Keratinocyte (primary cell): ENCODE measurements at places on chromosomes 2 and 18. TPM values are rescaled to one million over a fixed set of nuclear protein-coding genes. Genes with fewer than 3 reads are reported as not detected.
A peak's percentile ranks its signal among the peaks of the same experiment; 100 is the strongest.

MROH2A gene
- polyA plus RNA-seq, result 0.17 to 0.37 TPM (median 0.33 TPM) in 3 replicates

MRPL19 gene
- polyA plus RNA-seq, result 32.8 to 84.0 TPM (median 47.0 TPM) in 3 replicates

GLI2 gene
- polyA plus RNA-seq, result 0.04 to 0.06 TPM (median 0.05 TPM) in 3 replicates

CFAP65 gene
- not detected in 3 replicates for polyA plus RNA-seq

KCNS3 gene
- polyA plus RNA-seq, result 5.6 to 7.3 TPM (median 7.2 TPM) in 3 replicates

SLC38A11 gene
- polyA plus RNA-seq, result not detected in 3 replicates

BOLA3 gene
- 66.0 to 116 TPM (median 80.6 TPM) in 3 replicates for polyA plus RNA-seq

OTX1 gene
- polyA plus RNA-seq, result 0.22 to 0.54 TPM (median 0.28 TPM) in 3 replicates

POTEJ gene
- polyA plus RNA-seq, result not detected in 3 replicates

FAM110C gene
- 25.1 to 38.0 TPM (median 26.3 TPM) in 3 replicates for polyA plus RNA-seq

HPCAL1 gene
- polyA plus RNA-seq, result 13.7 to 33.3 TPM (median 18.0 TPM) in 3 replicates

DNA sequence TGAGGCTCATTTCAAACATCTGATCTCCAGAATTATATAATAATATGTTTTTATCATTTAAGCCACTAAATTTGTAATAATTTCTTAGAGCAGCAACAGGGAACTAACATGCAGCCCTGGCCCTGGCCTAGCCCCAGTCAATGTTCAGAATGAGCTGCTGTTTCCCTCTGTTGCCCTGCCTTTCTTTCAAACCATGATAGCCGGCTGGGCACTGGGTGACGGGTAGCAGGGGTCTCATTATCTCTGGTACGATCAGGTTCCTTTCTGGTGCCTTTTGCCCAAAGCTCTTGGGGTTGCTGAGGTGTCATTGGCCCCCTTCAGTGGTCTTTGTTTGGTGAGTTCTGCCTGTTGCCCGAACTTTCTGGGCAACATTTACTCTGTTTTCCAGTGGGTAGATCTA lies 63.1 kb downstream of the THNSL2 start:
- no peak for DNase-seq
- no peak overlapping the region for H3K4me3 ChIP-seq
- no peak overlapping the region for H3K27ac ChIP-seq
- no peaks in the 10 kb centered on the region for H3K4me1 ChIP-seq

DNA sequence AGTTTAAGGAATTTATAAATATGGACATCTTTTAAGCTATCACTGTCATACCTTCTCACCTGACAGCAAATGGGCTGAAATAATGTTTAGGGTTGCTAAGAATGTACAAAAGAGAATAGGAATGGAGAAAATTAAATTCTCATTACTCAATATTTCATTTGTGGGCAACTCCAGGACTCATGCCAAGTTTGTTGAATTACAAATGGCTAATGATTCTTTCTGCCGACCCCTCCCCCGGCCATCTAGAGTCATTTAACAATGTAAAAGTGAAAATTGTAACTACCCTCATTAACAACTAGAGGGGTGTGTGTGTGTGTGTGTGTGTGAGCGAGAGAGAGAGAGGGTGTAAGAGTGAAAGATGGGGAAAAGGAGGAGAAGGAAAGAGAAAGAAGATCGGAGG lies 708.5 kb upstream of the FAM98A start:
- H3K27me3 ChIP-seq, result no peaks in the 10 kb centered on the region
- no peaks in the 10 kb centered on the region for H3K36me3 ChIP-seq
- no peaks in the 10 kb centered on the region for H3K4me1 ChIP-seq
- H3K4me3 ChIP-seq, result no peak overlapping the region

- peaks cover 12% of the 10 kb centered on the region for H3K36me3 ChIP-seq
- H3K4me1 ChIP-seq, result no peaks in the 10 kb centered on the region
- DNase-seq, result no peak
- no peak overlapping the region for H3K4me3 ChIP-seq
- no peaks in the 10 kb centered on the region for H3K27me3 ChIP-seq
- no peak overlapping the region for H3K27ac ChIP-seq
Measured at GRCh38 chr18:58402951-58403702, 225.8 kb downstream of the ALPK2 start.

DNA sequence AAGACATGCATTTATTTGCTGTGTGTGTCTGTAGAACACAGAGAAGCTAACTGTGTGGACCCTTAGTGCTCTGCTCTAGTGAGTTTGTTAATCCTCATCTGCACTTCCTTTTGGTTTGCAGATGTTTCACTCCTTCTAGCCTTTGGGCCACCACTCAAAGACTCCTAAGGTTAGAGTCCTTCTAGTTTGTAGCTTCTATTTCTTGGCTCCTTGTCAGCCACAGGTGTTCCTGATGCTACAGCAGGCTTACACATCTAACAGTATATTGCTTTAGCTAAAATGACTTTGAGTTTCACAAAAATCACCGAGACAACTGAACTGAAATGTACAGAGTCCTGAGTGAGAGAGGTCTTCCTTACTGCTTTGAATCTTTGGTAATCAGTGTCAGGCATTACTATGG lies 551.4 kb downstream of the NRXN1 start:
- DNase-seq, result no peak
- no peaks in the 10 kb centered on the region for H3K4me1 ChIP-seq
- no peak overlapping the region for H3K4me3 ChIP-seq
- no peaks in the 10 kb centered on the region for H3K36me3 ChIP-seq
- no peaks in the 10 kb centered on the region for H3K27me3 ChIP-seq

DNA sequence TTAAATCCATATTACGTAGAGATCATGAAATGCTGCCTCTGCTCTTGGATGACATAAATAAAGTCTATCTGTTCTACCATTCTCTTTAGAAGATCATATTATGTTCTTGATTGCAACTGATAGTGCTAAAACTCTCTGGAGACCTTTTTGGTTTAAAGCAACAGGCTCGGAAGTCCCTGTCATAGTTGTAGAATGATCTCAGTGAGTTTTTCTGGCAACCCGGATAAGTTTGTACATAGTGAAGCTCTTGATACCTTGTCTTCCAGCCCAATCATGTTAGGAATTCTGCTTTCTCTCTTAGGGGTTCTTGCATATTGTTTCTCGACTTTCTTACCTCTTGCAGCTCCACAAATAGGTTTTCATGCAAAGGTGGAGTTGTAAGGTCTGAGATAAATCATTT lies 156.1 kb downstream of the TTC27 start:
- no peak overlapping the region for H3K27ac ChIP-seq
- no peak for DNase-seq
- H3K4me1 ChIP-seq, result no peaks in the 10 kb centered on the region
- no peaks in the 10 kb centered on the region for H3K36me3 ChIP-seq

DNA sequence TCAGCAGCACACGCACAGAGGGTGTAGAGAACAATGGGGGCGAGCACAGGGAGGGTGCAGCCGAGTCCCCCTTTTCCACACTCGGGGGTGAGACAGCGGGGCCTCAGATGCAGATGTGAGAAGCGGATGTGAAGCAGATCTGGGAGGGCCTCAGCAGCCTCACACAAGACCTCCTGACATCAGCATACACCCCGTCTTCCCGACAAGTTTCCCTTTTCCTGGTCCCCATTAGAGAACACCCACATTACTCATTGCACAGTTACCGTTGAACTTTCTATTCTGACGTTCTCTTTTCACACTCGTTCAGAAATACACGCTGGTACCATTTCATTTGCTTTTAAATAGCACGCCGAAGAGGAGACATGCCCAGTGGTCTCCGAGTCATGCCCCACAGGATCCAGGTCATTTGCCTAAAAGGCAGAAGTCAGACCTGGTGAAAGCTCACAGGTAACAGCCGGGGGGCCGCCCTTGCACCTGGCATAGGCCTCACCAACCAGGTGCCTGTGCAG lies 129.5 kb upstream of the ID2 start:
- DNase-seq, result no peak
- H3K36me3 ChIP-seq, result no peaks in the 10 kb centered on the region
- H3K4me1 ChIP-seq, result no peaks in the 10 kb centered on the region
- H3K4me3 ChIP-seq, result no peak overlapping the region

- H3K36me3 ChIP-seq, result peaks cover 15% of the 10 kb centered on the region
- H3K27ac ChIP-seq, result no peak overlapping the region
Measured at GRCh38 chr2:112579241-112579640, 5.2 kb upstream of the CHCHD5 start.

DNA sequence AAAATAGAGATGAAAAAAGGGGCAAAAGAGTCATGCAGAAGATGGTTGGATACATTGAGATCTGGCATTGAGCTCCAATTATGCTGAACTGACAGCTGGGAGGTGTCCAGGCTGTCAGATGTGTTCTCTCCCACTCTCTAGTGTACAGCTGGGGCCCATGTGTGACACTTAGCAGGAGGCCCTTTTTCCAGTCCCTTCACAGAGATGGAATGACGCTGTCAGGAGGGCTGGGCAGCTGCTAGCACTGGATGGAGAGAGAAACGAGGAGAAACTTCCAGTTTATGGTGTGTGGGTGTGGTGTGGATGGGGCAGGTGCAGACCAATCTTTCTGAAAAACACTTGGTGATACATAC lies 437.7 kb upstream of the HS6ST1 start:
- no peaks in the 10 kb centered on the region for H3K27me3 ChIP-seq
- DNase-seq, result no peak
- no peaks in the 10 kb centered on the region for H3K4me1 ChIP-seq
- no peak overlapping the region for H3K27ac ChIP-seq
- no peak overlapping the region for H3K4me3 ChIP-seq
- H3K36me3 ChIP-seq, result no peaks in the 10 kb centered on the region

DNA sequence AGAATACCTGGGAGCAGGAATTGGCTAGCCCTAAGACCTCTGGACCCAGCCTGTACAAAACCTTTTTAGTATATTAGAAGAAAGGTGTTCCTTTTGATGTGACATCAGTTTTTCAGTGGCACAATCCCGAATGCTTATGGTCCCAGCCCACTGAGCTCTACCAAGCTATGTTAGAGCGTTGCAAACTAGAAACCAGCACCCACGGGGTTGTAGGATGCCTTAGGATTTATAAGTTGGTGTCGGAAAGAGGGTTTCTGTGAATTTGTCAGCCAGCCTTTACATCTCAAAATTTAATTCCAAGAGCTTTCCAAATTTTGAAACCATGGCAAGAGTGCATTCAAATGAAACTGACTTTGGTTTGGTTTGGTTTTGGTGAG lies 499 bp upstream of the LMAN1 start:
- no peak overlapping the region for H3K27ac ChIP-seq
- peaks cover 5% of the 10 kb centered on the region for H3K36me3 ChIP-seq
- H3K4me1 ChIP-seq, result peaks cover 15% of the 10 kb centered on the region
- no peaks in the 10 kb centered on the region for H3K27me3 ChIP-seq
- DNase-seq, result no peak

- H3K4me1 ChIP-seq, result peaks cover 31% of the 10 kb centered on the region
- H3K27ac ChIP-seq, result peak overlapping the region; percentile 84
- DNase-seq, result no peak
- H3K36me3 ChIP-seq, result peaks cover 11% of the 10 kb centered on the region
- no peaks in the 10 kb centered on the region for H3K27me3 ChIP-seq
Measured at GRCh38 chr2:240579071-240579762, 7.3 kb upstream of the CAPN10 start.

DNA sequence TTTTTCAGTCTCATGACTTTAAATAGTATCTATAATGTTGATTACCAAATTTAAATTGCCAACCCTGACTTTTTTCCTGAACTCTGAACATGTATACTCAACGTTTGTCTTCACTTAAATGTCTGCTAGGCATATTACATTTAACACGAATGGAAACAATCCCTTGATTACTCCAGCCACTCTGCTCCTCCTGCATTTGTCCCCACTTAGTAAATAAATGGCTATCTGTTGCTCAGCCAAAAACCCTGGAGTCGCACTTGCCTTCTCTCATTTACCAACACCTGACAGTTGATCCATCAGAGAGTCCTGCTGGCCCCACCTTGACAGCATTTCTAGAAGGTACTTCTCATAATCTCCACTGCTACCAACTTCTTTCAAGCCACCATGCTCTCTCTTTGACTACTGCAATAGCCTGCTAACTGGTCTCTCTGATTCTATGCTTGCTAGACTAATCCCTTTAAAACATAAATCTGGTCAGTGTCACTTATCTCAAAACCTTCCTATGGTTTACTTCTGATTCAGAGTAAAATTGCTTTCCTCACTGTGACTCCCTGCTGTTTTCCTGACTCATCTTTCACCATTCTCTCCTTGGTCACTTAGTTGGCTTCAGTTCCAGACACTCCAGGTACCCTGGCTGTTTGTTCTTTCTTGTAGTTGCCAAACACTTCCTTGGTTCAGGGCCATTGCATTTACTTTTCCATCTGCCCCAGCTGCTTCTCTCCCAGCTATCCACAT lies 31.9 kb downstream of the SPAG16 start:
- no peaks in the 10 kb centered on the region for H3K4me1 ChIP-seq
- H3K27ac ChIP-seq, result no peak overlapping the region
- H3K4me3 ChIP-seq, result no peak overlapping the region
- peaks cover 2% of the 10 kb centered on the region for H3K36me3 ChIP-seq

DNA sequence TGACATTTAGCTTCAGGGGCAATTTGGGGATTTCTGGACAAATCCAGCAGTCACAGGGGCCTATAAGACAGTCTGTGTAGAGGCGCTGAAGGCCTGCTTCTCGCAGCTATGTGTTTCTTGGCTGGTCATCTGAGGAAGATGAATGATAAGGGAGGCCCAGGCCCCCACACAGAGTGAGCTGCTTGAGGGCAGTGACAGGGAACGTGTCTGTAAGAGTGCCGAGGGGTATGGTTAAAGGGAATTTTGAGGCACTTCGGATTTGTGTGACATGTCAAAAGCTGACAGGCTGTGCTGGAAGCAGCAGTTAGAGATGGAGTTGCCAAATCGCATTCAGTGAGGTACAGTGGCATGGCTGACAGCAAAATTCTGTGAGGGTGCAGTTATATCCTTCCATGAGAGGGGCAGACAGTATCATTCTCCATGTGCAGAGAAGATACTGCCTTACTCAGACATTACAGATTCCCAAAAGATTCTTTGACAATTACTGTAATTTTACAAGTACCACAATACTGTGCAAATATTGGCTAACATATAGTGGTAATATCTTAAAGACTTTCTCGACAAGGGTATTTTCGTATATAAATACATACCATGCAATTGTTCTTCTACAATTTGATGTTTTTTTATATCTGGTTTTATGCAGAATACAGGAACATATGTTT lies 74.0 kb downstream of the CERS6 start:
- no peaks in the 10 kb centered on the region for H3K36me3 ChIP-seq
- no peak for DNase-seq
- peaks cover 51% of the 10 kb centered on the region for H3K4me1 ChIP-seq
- no peak overlapping the region for H3K4me3 ChIP-seq
- H3K27me3 ChIP-seq, result no peaks in the 10 kb centered on the region

DNA sequence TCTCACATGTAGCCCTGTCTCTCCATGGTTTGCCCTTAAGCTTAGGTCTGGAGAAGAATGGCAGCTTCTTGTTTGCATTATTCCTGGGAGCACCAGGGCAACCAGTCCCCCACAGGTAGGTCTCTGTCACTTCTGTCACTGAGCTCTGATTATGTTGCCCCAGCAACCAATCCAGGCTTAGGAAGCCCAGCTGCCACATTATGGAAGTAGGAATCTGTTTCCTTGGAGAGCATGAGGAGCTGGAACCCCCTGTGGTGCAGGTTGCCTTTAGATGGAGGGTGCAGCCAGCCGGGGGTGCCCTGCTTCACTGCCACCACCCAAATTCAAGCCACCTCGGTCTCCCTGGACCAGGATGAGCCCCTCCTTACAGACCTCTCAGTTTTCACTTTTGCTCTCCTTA lies 4.8 kb downstream of the RESP18 start:
- no peak overlapping the region for H3K27ac ChIP-seq
- H3K36me3 ChIP-seq, result no peaks in the 10 kb centered on the region
- no peak for DNase-seq
- H3K4me3 ChIP-seq, result no peak overlapping the region
- peaks cover 31% of the 10 kb centered on the region for H3K27me3 ChIP-seq
- no peaks in the 10 kb centered on the region for H3K4me1 ChIP-seq

GRCh38 chr2:210860276-210860675 lies 303.9 kb downstream of the CPS1 start:
- no peak overlapping the region for H3K4me3 ChIP-seq
- DNase-seq, result no peak
- no peaks in the 10 kb centered on the region for H3K36me3 ChIP-seq
- H3K27ac ChIP-seq, result no peak overlapping the region

- H3K4me3 ChIP-seq, result no peak overlapping the region
- H3K27me3 ChIP-seq, result no peaks in the 10 kb centered on the region
Measured at GRCh38 chr2:58289029-58289428, 47.9 kb upstream of the FANCL start.

GRCh38 chr2:21155365-21156136 lies 31.8 kb downstream of the TDRD15 start:
- no peak overlapping the region for H3K27ac ChIP-seq
- H3K4me1 ChIP-seq, result no peaks in the 10 kb centered on the region
- no peaks in the 10 kb centered on the region for H3K27me3 ChIP-seq
- DNase-seq, result no peak
